Stimulated activated naive CD4-positive, alpha-beta T cell treated with Interleukin-2 at 50 U/mL for 16 hours (primary cell): ENCODE measurements at places on chromosomes 2 and 18.

DNA sequence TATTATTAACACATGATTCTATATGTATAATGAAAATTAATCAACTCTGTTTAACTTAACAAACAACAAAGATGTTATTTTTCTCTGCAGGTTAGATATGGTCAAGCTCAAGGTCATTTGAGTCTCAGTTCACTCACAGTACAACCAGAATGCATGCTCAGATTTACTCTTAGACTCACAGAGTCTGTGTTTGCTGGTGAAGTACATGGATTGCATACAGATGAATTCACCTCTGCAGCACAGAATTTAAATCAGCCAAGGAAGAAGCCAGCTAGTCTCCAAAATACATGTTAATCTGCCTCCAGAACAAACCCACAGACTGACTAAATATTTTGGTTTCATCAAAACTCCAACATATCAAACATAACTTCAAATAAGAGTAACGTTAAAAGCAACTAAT lies 424.5 kb downstream of the RAD51AP2 start:
- DNase-seq = no peak

DNA sequence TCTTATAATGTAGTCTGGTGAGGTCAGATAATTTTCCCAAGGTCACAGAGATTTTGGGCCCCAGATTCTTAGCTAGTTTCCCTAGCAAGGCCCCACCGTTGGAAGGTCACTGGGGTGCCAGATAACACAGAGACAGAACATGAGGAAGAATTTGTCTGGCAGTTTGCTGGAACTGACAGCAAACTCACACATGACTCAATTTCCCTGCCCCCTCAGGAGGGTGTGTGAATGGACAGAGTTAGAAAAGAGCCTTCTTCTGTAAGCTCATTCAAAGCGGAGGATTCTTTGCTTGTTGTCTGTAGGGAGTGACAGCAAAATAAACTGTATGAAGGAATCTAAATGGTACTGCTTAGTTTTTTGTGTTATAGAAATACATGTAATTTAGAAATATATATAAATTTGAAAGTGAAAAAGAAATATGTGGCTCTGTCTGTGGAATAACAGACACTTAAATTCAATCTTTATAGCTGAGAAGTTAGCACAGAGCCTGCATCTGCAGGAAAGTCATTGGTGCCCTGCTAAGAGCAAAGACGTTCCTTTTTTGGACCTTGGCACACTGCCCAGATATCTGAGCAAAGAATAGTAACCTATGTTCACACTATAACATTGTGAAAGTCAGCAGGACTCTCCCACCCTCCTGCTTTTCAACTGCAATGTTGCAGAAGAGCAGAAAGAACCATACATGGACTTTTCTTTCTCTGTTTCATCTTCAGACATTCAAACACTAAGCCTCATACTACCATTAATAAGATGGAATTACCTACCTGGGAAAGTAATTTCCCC lies 2.1 kb downstream of the MDH1 start:
- DNase-seq = no peak

GRCh38 chr2:47636596-47637264 lies 146.2 kb upstream of the MSH6 start:
- no peak for DNase-seq

GRCh38 chr2:180938451-180938850 lies 42.0 kb upstream of the UBE2E3 start:
- DNase-seq = no peak
